ENCODE measurements at places on chromosomes 13 and 19. TPM values are rescaled to one million over a fixed set of nuclear protein-coding genes. Genes with fewer than 3 reads are reported as not detected.

DNA sequence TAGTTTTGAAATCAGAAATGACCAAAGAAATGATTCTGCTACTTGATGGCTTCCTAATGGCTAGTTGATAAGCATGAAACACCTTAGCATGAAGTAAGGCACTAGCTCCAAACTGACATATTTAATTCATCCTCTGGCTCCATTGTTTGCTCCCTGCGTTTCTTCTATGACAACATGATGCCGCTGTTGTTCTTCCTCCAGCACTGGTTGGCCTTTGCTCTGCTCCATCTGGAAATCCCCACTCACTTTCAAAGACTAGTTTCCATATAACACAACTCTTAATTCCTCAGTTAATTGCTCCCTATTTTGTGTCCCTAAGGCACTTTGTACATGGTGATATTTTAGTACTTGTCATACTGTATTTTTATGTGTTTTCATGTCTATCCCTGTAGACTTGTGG is 151.6 kb downstream of the GPC6 start:
- no peaks in the 10 kb centered on the region for H3K36me3 ChIP-seq
- H3K4me3 ChIP-seq: no peak overlapping the region
- DNase-seq: no peak
- H3K27ac ChIP-seq: no peak overlapping the region

DNA sequence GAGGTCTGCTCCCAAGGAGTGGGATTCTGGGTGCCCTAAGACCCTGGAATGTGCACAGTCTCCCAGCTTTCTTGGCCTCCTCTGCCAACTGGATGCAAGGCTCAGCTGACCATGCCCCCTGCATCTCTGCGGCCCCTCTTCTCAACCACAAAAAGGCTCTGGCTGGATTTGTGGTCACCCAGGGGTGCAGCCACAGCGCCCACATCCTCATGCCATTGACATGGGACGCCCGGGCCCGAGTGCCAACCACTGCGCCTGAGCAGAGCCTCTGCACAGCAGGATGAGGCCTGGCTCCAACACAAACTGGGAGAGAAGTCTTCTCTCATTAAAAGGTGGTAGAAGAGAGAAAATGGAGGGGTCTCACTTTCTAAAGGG is 103.5 kb downstream of the FOXO1 start:
- H3K36me3 ChIP-seq: no peaks in the 10 kb centered on the region
- peaks cover 6% of the 10 kb centered on the region for H3K27me3 ChIP-seq
- no peak for DNase-seq
- no peak overlapping the region for H3K27ac ChIP-seq
- no peaks in the 10 kb centered on the region for H3K4me1 ChIP-seq

DNA sequence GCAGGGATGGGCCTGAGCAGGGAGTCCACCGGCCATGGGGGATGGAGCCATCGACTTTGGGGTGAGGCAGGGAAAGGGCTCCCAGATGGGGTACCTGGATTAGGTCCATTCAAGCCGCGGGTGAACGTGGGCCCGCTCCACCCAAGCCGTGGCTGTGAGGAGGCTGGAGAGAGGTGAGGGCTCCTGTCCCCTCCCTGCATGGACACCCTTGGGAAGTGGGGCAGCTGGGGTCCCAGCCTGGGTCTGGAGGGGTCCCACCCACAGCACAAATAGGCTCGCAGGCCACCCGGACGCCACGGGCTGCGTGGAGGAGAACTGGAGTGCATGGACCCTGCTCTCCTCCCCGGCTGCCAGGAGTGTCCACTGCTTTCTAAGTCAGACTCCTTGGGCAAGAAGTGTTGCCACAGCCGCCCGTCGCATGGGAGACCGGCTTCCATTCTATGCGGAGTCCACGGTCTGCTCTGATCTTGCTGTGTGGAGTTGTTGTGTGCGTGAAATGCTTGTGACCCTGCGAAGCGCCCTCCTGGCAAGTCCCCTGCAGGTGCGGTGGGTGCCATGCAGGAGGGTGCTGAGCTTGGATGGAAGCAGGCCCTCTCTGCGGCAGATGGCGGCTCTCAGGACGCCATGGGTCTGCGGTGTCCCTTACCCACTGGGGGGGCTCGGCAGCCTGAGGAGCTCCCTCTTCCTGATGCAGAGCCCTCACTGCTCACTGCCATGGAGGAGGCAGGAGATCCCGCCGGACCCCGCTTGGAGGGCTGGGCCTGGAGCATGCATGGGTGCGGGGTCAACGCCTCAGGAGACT is 2.0 kb downstream of the DAZAP1 start:
- H3K4me3 ChIP-seq: peak overlapping the region; percentile 98
- H3K36me3 ChIP-seq: peaks cover 6% of the 10 kb centered on the region
- H3K27ac ChIP-seq: peak overlapping the region; percentile 94
- no peaks in the 10 kb centered on the region for H3K27me3 ChIP-seq
- no peak for DNase-seq

DNA sequence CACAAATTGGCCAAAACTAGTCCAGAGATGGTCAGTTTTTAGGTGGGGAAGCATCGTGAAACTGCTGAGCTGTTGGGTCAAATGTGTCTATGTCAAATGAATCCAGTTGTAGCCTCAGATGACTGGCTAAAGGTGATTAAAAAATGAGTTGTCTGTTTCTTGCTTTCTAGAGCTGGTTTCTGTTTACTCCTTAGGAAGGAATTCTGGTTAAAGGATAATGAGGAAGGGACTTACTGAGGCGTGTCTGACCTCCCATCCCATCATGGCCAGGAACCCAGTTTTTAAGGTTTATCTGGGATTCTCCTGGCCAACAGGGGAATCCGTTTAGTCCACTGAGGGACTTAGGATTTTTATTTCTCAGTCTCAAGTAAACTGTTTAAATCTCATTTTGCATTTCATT is 256.5 kb downstream of the UQCRFS1 start:
- no peaks in the 10 kb centered on the region for H3K27me3 ChIP-seq
- no peak overlapping the region for H3K4me3 ChIP-seq
- H3K36me3 ChIP-seq: peaks cover 3% of the 10 kb centered on the region
- no peak overlapping the region for H3K27ac ChIP-seq
- no peak for DNase-seq
- H3K4me1 ChIP-seq: peaks cover 27% of the 10 kb centered on the region

The VSTM2B gene
- total RNA-seq: not detected

Measured in HFFc6 (cell line).